ENCODE measurements at places on chromosomes 7 and 10. TPM values are rescaled to one million over a fixed set of nuclear protein-coding genes. Genes with fewer than 3 reads are reported as not detected.

Gene ZCCHC24
- 99.6 TPM for total RNA-seq

DNA sequence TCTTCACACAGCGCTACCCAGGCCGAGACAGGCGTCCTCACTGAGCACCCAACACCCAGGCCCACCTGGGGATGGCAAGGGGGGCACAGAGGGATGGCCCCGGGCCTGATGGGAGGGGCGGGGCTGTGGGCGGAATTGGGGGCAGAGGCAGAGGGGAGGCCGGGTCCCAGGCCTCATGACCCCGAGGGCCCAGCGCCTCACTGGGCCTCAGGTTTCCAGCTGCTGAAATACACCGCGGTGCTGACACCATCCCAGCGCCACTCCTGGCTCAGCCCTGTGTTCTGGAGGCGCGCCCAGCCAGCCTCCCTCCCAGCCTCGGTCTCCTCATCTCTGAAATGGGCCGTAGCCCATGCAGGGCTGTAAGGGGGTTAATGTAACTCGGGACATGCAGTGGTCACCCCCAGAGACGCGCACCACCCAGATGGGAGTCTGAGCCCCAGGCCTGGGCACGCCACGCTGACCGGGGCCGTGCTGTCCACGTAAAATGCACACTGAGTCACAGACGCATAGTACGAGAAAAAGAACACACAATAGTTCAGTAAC is 82.3 kb downstream of the UNCX start:
- no peak for DNase-seq

Gene ADCY1
- 5.8 TPM for total RNA-seq

Gene CHST3
- 47.9 TPM for total RNA-seq
